Activated T-helper 1 cell treated with anti-CD3 and anti-CD28 coated beads, Interleukin-12 subunit alpha, Interleukin-12 subunit beta, Interleukin-2, Interleukin-4 antibody, amounts not matched to agents 30 ng/mL and 10 ng/mL and 1 ng/mL, durations not matched to agents 14 hours and 24 hours and 36 hours (primary cell): ENCODE measurements at places on chromosomes 7 and 10.

- no peak for DNase-seq
These were observed 10.6 kb downstream of the ZCCHC24 start for GRCh38 chr10:79434821-79435251.

GRCh38 chr10:91043173-91043910, 122.5 kb upstream of the ANKRD1 start:
- DNase-seq, result no peak

DNA sequence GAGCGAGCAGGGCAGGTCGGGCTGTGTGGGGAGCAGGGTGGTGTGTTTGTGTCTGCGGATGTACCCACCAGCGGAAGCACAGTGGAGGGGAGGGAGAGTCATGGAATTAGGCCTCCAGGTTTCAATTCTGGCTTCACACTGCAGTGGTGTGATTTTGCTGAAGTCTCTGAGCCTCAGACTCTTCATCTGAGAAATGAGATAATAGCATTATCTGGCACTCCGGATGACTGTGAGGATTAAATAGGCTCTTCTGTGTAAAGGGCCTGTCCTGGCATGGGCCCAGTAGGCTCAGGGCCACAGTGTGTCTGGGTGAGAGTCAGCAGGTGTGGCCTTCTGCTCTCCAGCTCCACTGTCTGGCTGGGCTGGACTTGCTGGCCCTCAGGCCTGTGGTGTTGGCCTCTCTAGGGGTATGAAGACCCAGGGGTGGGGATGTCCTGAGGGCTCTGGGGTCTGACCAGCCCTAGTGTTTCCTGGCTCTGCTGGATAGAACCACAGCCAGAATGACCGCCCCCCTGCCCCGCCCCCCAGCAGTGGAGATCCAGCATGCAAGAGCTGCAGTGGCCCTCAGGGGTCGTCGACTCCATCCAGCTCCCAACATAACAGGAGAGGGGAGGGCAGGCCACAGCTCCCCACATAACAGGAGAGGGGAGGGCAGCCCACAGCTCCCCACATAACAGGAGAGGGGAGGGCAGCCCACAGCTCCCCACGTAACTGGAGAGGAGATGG, 178.6 kb downstream of the RPS24 start:
- no peak for DNase-seq

GRCh38 chr7:2488272-2488645, 12.1 kb upstream of the GRIFIN start:
- no peak for DNase-seq

DNA sequence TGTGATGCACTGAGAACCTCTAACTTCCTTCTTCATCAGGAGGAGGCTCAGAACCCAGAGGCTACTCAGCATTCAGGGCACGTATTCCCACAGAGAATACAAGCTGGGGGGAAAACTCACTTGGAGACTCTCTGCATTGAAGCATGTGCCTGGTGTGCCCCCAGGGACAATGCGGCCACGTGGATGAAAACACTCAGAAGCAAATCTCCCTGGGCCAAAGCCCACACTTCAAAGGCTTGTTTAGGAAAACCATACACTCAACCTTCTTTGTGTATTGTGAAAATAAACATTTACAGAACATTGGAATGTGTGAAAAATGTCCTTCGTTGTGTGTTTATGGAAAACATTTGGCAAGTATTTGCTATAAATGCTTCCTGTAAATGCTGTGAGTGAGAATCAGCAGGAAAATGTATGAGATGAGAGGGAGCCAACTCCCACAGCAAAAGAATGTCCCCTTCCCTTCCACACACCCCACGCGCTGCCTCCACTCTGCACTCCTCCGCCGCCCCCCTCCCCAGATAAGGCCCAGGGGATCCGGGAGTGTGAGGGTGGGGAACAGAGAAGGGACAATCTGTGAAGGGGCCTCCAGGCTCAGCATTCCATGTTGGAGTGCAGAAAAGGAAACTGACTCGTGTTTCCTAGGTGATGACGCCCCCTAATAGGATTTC, 339.5 kb downstream of the ELMO1 start:
- no peak for DNase-seq

- no peak for DNase-seq
These were observed 169.4 kb downstream of the FGFR2 start for GRCh38 chr10:121428867-121429266.

DNA sequence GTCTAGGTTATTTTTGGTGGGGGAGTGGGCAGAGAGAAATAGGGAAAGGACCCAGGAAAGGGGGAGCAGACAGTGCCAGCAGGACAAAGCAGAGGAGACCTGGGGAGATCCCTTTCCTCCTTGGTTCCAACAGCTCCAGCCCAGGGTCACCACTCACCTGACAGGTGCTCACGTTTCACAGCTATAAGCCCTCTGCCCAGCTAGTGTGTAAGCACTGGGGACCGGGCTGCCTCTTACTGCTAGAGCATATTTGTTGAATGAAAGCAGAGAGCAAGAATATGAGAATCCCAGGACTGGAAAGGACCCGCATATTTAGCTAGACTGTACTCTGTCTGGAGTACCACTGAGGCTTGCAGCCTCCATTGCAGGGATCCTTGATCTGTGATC, 6.7 kb downstream of the ZCCHC24 start:
- DNase-seq, result no peak

DNA sequence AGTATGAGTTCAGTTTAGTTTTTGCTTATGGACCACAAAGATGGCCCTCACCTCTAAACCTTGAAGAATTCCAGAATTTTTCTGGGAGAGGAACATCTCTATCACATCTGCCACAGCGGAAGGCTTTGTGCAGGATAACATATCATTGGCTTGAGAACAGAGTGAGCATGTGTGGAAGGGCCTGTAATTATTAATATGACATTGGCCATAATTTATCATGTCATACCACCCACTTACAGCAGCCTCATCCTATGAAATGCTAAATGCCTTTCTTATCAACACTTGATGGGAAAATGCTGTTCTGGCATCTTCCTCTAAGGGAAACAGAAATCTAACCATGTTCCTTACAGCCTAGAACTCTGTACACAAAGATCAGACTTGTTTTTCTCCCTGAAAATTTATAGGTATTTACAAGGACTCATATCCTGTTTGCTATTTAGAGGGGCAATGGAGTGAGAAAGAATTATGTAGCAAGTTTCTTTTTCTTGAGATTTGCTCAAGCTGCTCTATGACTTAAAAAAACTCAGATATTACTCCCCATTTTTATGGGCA, 817.3 kb downstream of the LRMDA start:
- DNase-seq, result no peak

GRCh38 chr7:78691584-78691983, 761.9 kb downstream of the MAGI2 start:
- DNase-seq, result no peak

GRCh38 chr7:76262683-76263402, 39.6 kb upstream of the HSPB1 start:
- DNase-seq, result no peak
